ENCODE measurements at places on chromosomes 7 and 10.

GRCh38 chr10:97726636-97727178 lies 10.2 kb upstream of the ZFYVE27 start:
- peak; percentile 73 for DNase-seq

DNA sequence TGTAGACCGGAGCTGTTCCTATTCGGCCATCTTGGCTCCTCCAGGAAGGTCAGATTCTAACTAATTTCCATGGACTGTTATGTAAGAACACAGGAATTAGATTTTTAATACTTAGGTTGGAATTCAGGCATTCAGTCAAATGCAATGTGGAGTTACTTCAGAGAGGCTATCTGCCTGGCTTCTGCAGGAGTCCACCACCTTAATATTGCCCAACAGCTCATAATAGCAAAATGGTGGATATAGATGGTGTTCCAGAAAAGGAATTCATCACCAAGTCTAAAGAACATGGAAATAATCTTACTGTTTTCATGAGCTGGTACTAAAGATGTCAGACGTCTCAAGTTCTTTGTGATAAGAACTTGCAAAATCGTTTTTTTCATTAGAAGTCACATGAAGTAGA lies 39.5 kb downstream of the CRHR2 start:
- no peak for DNase-seq

DNA sequence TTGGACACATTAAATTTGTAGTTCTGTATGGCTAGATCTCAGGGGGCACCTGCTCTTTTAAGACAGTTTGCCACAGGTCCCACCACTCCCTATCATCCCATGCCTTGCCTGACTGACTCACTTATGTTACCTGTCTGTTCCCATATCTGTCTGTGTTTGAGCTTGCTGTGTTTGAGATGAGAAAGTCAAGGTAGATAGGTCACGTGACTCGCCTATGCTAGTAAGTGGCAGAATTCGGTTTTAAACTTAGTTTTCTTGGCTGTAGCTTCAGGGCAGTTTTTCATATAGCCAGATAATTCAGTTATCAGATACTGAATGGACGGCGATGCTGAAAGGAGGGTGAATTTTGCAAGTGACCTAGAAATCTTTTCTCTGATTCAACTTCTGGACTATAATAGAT lies 348.4 kb downstream of the RPS24 start:
- DNase-seq = no peak

DNA sequence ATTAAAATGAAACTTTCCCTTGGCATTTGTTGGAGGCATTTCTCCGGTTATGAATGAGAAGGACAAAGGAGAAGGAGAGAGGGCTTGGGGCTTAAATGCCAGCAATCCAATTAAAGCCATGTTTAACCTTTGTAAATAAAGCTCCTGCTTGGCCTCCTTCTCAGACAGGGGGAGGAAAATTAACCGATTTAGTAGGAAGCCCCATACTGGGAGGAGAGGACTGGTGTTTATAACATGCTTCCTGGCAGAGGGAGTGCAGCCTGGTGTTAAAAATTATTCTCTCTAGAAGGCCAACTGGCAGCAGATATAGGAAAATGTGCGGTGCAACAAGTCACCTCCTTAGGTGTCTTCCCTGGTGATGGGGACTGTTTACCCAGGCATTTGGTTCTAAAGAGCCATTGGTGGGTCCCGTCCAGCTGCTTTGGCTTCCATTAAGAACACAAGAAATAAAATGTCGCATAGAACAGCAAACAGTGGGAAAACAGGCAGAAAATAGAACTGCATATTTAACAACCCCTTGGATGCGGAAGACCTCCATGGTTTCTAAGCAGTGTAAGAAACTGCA lies 846.5 kb downstream of the TYW1 start:
- no peak for DNase-seq

GRCh38 chr7:66500087-66500486 lies 128.6 kb upstream of the KCTD7 start:
- DNase-seq = no peak

GRCh38 chr7:137757146-137757925 lies 89.4 kb downstream of the DGKI start:
- no peak for DNase-seq

- peak; percentile 74 for DNase-seq
These were observed 274.7 kb downstream of the HDAC9 start for GRCh38 chr7:18770154-18770811.

GRCh38 chr10:28217848-28218247 lies 85.0 kb downstream of the MPP7 start:
- peak; percentile 79 for DNase-seq

DNA sequence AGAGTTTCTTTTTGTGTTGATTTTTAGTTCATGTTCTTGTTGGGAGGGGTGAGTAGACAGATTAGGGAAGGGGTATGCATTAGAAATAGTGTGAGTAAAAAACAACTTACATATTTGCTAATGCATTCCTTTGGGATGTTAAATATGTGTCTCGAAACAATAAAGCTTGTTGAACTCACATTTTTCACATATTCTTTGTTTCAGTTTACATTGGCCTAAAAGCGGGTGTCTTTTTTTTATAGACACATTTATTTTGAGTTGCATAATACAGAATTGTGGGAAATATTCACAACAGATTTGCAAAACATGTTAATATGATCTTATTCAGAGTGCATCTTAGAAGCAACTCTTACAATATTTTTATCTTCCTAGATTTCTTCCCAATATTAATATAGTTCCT lies 337.5 kb upstream of the CNTNAP2 start:
- DNase-seq = no peak

DNA sequence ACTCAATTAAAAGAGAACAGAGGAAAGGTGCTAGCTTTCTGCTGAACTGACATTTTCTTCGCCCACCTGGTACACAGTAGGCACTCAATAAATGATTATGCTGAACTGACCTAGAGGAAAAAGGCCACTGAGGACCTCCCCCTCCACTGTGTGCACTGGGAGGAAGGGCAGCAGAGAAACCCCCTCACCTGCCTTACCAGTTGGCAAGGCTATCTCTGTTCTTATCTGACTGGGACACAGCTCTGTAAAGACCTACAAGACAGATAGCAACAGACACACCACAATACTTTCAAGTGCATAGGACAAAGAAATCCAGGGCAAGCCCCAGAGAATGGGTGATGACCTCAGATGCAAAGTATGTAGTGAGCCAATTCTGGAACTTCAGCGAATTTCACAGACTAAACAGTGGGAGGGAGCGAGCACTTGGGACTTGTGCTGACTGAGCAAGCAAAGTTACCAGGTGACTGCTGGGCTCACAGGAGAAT lies 30.4 kb downstream of the PDLIM1 start:
- DNase-seq = peak; percentile 66

DNA sequence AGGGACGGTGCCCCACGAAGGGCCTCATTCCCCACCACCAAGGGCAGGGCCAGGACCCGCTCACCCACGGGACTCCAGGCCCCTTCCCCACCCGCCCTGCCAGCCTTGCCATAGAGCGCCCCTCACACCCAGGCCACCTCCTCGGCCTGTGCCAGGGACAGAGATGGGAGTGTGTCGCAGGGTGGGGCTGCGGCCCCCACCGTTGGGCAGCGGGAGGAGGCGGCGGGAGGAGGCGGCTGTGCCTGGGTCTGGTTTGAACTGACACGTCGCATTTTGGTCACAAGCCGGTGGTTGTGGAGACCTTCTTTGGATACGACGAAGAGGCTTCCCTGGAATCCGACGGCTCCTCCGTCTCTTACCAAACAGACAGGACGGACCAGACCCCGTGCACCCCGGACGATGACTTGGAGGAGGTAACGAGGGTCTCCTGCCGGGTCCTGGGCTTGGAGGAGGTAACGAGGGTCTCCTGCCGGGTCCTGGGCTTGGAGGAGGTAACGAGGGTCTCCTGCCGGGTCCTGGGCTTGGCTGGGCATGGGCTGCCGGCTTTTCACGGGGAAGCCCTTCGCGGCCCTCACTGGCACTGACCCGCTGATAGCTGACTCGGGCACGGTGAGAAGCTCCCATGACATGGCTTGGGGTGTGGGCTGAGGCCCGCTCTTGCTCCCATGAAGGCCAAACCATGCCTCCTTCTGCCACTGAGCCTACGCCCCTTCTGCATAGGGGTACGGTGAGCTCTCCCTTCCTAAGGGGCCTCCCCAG lies 46.4 kb upstream of the DPYSL4 start:
- DNase-seq = no peak

GRCh38 chr10:132494866-132495630 lies 42.5 kb upstream of the INPP5A start:
- no peak for DNase-seq

DNA sequence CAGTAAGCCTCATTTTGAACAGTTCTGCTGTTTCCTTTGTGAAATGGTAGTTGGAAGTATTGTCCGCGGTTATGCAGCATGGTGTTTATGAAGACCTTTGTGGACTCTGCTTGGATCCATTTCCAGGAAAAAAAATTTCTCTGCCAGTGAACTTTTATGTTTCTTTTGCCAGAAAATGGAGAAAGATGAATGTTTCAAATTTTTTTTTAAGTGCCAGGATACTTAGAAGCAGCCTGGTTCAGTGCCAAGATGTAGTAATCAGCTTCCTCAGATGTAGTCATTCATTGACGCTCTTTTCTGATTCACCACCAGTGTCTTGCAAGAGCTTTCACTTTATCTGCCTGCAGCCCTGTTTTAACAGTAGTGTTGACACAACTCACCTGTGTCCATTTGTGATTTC lies 258.2 kb downstream of the SDK1 start:
- DNase-seq = peak; percentile 79

DNA sequence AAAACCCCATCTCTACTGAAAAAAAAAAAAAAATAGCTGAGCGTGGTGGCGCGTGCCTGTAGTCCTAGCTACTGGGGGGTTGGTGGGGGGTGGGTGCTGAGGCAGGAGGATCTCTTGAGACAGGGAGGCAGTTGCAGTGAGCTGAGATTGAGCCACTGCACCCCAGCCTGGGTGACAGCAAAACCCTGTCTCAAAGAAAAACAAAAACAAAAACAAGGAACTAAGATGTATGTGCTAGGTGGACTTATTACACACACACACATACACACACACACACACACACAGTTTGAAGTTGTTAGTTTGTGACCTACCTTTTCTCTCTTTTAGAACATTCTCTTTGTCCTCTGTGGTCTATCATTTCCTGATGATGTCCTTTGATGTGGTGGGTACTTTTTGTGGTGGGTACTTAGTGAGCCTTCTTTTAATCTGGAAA lies 53.5 kb downstream of the EXOC6 start:
- DNase-seq = no peak

DNA sequence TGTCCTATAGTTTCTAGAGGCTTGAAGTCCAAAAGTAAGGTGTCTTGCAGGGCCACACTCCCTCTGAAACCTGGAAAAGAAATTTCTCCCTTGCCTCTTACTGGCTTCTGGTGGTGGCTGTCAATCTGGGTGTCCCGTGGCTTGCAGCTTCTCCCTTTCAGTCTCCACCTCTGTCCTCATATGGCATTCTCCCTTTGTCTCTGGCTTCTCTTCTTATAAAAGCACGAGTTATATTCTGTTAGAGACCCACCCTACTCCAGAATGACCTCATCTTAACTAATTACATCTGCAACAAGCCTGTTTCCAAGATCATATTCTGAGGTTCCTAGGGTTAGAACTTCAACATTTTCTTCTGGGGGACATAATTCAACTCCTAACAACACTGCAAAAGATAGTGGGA lies 3.4 kb upstream of the GLI3 start:
- DNase-seq = no peak

- no peak for DNase-seq
These were observed 140.5 kb downstream of the TWIST1 start for GRCh38 chr7:18976715-18977471.

DNA sequence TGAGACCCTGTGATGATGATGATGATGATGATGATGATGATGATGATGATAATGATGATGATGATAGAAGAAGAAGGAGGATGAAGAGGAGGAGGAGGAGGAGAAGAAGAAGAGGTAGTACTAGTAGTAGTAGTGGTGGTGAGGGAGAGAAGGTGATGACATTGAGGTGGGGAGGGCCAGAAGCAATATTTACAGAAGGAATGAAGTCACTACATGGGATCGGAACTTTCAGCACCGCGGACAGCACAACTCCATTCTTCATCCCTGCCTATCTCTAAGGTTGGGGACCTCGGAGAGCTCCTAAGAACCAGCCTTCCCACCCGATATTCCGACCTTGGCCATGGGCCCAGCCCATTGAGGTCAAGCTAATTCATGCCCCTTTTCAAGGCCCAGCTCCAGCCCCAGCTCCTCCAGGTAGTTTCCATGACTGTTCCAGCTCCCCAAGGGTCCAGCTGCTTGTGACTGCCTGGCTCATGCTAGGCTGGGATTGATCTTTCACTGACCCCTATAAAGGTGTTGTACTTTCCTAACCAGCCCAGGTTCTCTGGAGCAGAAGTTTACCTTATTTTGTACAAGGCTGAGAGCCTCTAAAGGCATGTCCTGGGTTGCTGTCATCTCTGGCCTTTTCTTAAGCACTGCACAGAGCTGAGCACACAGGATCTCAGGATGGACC lies 10.3 kb downstream of the CRHR2 start:
- peak; percentile 71 for DNase-seq

DNA sequence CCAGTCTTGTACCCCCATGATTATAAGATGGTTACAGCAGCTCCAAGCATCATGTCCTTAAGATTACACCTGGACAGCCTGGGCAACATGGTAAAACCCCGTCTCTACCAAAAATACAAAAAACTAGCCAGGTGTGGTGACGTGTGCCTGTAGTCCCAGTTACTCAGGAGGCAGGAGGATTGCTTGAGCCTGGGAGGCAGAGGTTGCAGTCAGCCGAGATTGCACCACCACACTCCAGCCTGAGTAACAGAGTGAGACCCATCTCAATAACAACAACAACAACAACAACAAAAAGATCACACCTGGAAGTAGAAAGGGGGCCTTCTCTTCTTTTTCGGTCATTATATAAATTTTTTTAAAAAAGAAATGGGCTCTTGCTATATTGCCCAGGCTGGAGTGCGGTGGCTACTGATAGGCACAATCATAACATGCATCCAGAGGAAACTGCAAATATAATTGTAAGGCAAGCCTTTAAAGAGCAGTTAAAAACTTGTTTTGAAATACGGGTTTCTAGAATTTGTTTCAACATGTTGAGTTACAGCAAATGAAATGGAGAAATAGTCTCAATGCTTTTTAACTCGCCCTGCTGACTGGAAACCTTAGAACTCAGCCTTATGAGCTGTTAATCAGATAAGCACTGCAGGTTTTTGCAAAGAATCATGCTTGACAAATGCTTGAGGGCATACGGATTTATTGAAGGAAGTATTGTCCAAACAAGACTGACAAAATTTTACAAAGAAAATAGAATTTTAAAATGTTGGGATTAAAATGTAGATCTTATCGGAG lies 4.7 kb upstream of the ENTPD7 start:
- DNase-seq = peak; percentile 56

Measured in PC-3 (cell line).